ENCODE measurements at places on chromosomes 7 and 10.

GRCh38 chr7:95772298-95772770 is at the start of gene DYNC1I1:
DYNC1I1 (plus strand) TSS chr7:95772554; CDS start chr7:95804730, 32,176 bp downstream.
- no peak for DNase-seq

DNA sequence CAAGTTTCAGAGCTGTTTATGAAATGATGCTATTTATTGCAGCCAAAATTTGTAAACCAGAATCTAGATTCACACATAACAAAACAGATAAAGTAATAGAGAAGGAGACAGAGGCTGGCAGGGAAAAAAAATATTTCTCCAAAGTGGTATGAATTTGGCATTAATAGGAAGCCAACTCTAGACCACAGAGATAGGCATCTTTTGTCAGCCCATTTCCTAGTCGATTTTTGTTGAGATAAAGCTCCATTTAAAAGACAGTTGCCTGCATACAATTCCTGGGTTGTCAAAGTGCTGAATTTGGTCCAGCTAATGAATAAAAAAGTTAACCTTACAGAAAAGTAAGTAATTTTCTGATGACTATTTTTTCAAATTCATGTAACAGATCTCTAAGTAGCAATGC is 219.3 kb downstream of the ELMO1 start:
- no peak for DNase-seq

DNA sequence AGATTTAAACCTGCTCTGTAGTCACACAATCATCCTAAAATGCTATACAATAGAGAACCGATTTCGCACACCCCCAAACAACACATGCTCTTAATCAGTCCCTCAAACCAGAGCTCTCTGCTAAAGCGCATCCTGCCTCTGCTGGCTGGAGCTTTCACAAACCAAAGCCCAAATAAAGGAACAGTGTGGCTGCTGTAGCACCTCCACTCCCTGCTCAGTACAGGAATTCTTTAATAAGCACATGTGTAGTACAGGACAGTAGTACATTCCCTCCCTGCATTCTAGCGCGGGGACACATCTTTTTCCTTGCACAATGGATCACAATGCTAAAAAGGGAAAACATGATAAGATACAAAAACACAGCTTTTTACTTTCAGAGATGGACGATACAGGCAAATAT is 684.6 kb downstream of the MAGI2 start:
- no peak for DNase-seq

GRCh38 chr10:61337741-61338140 is 115.4 kb downstream of the TMEM26 start:
- no peak for DNase-seq

DNA sequence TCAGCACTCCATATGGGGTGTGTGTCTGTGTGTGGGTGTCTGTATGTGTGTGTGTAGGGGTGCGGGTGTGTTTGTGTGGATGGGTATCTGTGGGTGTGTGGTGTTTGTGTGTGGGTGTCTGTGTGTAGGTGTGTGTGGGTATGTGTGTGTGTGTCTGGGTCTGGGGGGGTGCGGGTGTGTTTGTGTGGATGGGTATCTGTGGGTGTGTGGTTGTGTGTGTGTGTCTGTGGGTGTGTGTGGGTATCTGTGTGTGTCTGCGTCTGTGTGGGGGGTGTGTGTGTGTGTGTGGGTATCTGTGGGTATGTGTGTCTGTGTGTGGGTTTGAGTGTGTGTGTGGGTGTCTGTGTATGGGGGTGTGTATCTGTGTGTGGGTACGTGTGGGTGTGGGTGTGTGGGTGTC is 148.7 kb downstream of the RGS10 start:
- no peak for DNase-seq

- DNase-seq, result no peak
Measured at GRCh38 chr10:45505311-45505710, 131.3 kb downstream of the ALOX5 start.

GRCh38 chr7:12761111-12761510 is 73.7 kb downstream of the ARL4A start:
- no peak for DNase-seq

DNA sequence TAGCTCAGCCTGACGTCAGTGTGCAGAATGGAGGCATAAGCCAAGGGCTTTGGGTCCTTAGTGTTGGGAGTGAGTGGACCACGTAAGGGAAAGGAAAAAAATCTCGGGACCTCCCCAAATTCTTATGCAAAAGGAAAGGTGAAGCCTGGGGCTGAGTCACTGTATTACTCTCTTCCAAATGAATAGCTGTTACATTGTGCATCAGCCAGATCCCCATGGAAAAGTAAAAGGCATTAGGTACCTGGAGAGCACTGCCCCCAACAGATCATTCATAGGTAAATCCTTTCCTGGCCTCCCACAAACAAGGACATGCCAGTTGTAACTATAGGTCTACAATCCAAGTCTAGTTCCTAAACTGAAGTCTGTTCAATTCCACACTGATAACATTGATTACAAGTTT is 170.5 kb downstream of the C1GALT1 start:
- DNase-seq, result no peak

DNA sequence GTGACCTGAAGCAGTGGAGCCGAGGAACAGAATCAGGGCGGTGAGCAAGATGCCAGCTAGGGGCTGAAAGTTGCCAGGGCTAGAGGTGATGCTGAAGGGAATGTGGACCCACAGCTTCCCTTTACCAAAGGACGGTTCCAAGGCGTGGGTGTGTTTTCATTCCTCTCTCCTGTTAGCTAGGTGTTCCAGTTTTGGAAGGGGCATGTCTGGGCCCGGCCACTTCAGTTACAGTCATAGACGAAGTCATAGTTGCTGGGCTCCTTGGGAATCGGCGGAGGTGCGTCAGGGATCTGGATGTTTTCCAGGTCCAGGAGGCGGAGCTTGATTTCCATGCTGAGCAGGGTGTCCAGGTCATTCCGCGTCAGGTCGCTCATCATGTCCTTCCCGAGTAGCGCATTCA is 131.0 kb upstream of the AOAH start:
- DNase-seq, result no peak

DNA sequence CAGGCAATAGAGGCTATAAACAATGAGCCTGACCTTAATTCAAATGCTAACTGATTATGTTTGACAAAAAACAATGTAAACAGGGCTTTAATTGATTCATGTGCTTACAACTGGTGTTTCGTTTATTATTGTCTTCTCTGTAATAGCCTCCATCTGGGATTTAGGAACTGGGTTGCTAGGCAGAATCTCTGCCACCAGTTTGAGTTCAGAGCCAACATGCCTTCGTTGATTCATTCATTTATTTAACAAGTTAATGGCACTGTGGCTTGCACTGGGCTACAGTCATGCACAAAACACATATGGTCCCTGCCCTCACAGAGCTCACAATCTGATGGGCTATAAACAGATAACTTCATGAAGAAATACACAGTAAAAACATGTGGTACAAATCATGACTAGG is 19.6 kb upstream of the CDHR3 start:
- no peak for DNase-seq

DNA sequence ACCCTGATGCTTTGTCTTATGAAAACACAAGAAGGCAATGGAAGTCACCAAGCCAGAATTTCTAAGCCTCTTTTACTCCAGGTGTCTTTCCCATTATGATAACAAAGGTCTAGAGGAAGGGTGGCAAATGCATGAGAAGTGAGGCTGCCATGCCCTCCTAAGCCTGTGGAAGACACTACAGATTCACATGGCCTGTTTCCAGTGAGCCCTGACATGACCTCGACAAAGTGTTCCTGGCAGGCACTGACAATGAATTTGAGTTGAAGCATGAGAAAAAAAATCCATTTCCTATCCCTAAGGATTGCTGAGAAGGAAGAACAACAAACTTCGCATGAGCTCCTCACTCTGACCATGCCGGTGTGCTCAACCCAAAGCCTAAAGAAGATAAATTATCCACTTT is 268.0 kb downstream of the HTR7 start:
- DNase-seq, result no peak

GRCh38 chr7:55244006-55244745 is 121.0 kb upstream of the LANCL2 start:
- no peak for DNase-seq

GRCh38 chr7:78080241-78080640 is 281.7 kb downstream of the PHTF2 start:
- DNase-seq, result no peak

DNA sequence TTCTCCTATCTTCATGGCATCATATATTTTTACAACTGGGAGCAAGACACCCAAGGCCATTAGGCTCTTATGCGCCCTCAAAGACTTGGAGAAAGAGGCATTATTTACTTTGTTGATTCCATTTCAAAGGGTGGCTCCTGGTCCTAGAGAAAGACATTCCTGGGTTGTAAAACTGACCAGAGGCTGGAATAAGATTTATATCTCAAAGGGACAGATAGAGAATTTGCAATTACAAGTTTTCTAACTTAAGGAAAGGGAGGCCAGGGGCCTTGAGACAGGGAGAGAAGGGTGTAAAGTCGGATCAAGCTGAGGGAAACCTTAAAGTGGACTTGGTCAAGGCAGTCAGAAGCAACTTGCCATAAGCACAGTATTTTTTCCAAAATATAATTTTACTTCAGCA is 1086.0 kb downstream of the SORCS3 start:
- DNase-seq, result no peak

DNA sequence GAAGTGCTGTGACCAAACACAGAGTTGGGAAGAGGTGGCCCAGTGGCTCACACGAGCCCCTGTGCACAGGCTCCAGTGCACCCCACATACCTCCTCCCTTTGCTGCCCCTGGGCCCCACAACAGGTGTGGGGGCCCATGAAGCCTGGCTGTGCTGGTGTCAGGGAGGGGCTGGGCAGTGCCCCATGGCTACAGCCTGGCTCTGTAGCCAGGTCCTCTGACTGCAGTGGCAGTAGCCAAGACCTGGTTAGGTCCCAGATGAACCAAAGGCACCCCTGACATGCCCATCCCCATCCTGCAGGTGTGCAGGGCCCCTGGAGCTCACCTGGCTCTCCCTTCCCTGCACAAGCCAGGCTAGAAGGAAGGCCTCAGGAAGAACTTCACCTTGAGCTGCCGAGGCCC is 176.3 kb downstream of the GRID1 start:
- DNase-seq, result no peak

DNA sequence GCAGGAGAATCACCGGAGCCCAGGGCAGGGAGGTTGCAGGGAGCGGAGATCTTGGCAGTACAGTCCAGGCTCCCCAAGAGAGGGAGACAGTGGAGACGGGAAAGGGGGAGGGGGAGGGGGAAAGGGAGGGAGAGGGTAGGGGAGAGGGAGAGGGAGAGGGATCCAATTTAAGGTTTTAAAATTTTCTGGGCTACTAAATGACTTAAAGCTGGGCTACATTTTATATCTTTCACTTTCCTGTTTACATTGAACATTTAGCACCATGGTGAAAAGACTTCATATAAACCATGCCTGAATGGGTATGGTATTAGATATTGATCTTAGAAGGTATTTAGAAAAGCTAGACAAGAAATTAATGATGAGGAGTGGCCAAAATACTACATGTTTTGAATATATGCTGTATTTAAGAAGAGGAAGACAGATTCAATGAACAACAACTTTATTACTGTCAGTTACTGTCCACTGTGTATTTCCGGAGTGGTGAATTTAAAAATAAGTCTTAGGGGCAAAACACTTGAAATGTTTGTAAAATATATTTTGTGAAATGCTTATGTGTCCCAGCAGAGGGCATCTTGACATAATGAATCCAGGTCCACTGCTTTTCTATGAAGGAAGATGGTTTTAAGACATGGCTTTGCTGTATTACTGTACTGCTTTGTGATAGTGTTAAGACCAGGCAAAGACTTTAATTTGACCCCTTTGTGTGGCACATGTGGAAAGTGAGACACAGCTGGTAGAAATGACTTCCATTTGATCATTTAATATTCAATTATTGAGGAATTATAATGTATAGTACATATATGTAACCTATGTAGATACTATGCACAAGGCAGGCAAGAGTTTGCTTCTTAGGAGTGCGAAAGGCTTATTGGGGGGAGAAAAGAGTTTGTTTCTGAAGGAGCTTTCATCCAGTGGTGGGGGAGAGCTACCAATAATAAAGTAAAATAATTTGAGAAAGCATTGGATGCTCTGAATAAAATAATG is 52.8 kb downstream of the NRF1 start:
- DNase-seq, result no peak

DNA sequence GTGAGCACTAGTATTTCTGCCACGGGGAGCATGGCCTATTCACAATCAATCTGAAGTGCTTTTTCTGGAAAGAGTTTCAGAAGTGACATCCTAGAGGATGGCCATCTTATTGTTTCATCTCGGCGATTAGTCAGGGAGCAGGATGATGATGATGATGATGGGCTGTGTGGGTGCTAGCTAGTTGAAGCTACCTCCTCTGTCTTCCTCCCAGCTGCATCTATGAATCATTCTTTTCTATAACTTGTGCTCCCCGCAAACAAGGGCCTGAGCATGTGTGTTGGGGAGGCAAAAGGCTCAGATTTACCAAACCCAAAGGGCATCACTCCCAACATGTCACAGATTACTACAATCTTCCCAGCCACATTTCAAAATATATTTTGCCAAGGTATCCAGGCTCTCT is 118.7 kb upstream of the LAMB4 start:
- DNase-seq, result no peak

DNA sequence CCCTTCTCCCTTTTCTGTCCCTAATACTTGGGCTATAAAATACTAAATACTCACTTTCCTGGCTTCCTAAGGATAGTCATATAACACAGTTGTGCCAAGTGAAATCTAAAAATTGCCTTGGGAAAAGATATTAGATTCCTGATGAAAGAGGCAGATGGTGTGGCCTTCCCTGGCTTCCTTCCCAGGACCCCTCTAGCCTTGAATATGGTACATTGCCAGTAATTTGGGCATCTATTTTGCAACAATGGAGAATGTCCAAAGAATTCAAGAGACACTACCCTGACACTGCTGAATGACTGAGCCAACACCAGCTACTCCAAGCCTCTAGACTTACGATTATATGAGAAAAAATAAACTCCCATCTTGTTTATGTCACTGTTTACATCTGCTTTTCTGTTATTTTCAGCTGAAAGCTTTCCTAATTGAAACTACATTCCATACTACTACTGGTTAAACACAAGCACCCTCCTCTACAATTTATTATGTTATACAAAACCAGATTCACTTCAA is 17.9 kb downstream of the COPG2 start:
- DNase-seq, result no peak

DNA sequence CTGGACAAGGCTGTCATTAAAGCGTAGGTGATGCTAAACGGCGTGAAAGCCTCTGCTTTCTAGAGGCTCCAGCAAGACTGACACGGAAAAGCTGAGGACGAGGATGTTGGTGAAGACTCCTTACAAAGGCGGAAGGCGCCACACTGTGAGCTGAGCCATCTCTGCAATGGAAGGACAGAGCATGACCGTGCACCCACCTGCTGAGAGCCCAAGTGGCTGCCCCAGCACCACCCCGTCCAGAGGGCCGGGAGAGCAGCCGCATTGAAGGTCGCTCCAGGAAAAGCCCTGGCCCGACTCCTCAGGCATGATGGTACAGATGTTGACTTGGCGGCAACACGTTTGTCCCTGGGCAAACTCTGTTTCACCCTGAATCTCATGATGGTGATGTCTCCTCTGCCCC is 492.7 kb downstream of the DNAJB6 start:
- no peak for DNase-seq
